ENCODE measurements at places on chromosomes 13 and 19.
A peak's percentile ranks its signal among the peaks of the same experiment; 100 is the strongest.

GRCh38 chr13:51579676-51580075, 4.6 kb upstream of the WDFY2 start:
- no peak for DNase-seq

DNA sequence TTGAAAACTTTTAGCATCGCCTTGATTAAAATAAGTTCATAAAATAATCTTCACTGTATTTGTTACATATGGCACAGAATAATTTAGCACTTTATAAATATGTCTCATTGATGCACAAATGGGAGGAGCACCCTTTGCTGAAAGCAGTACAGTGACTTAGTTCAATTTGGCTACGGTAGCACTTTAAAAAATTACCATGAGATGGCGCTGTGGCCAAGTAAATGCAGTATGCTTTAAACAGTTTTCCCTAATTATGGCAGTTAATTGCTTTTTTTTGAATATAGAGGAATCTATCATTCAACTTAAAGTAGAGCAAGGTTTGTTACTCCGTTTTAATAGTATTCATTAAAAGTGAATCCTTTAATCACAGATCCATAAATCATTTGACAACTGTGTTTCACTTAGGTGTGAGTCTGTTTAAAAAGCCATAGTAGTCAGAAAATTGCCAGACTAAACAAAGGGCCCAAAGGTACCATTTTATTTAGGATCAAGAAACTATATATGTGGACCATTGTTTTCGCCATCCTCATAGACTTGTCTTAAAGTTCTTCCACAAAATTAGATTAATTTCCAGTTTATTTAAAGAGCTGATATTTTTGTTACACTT, 34.7 kb upstream of the ESD start:
- DNase-seq = no peak

DNA sequence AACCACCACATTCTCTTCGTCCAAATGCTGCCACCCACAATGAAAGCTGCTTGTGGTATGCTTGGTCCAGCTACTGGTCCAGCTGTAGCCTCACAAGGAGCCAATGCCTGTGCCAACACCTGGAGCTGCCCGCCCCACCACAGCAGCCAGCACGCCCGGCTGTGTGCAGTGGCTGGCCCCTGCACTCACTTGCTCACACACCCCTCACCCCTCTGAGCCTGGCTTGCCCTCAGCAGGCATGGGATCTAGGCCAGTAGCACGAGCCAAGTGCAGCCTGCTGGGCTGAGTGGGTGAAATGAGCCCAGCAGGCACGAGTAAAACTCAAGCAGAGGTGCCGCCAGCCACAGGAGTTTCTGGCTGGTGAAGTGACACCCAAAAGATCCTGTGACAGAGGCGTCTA, 2096.4 kb upstream of the PCDH20 start:
- no peak for DNase-seq

DNA sequence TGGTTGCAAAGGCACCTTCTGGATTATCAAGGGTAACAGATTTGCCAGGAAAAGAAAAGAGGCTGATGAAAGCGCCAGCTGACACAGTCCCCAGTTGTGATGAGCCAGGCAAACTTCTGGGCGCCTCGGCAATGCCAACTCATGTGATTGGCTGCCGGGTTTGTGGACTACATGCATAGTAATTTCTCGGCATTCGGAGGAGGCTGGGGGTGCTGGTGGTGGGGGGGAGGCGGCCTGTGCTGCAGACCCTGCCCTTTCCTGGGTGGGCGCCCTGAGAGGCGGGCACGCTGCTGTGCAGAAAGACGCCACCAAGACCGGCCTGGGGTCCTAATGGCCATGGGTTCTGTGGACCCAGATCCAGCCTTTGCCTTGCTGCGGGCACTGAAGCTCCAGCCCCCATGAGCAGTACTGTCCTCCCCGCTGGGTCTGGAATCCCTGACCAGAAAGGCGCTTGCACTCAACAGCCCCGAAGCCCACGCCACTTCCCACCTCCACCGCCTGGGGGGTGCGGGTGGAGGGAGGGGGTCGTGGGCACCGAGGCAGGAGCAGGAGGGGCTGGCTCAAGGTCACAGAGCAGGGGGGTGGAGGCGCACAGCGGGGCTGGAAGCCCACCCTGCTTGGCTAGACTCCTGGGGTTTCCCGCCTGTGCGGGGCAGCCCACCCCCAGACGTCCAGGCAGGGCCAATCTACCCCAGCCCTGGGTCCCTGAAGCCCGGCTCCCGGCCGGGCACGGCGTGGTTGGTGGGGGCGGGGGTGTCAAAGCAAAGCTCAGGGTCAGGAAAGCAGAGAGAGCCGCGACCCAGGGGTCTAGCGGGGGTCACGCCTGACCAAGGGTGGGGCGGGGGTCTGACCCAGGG, 1.0 kb downstream of the DIRAS1 start:
- DNase-seq = no peak

GRCh38 chr13:33123066-33123859, 107.0 kb downstream of the KL start:
- DNase-seq = no peak

GRCh38 chr19:55454787-55455243, 6.6 kb downstream of the ISOC2 start:
- DNase-seq = peak; percentile 63

DNA sequence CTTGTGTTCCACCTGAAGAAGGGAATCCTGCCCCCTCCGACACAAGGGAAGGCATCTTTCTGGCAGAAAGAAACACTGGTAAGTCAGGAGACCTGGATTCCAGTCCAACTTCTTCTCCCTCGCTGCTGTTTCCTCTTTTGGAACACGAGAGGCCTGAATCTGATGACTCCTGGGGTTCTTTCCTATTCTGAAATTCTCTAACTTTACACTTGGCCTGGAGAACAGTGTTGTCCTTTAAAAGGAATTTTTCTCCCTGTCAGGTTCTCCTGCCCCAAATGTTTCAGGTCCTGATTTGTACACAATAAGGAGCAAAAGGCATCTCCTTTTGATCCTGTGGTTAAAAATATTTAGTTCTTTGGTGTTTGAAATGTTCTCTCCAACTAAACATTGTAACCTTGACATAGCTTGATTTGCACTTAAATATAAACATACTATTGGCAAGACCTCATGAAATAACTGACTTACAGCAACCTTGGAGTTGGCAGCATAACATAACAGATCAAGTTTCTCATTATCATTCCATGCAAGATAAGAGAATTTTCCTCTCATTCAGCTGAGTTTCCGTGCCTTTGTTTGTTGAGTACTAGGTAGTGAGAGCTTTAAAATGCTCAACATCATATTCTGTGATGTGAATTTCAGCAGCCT, 244.8 kb downstream of the COG6 start:
- no peak for DNase-seq

GRCh38 chr19:12843999-12844732, 5.9 kb downstream of the MAST1 start:
- no peak for DNase-seq

GRCh38 chr19:28406966-28407365, 806.0 kb downstream of the UQCRFS1 start:
- DNase-seq = no peak

- DNase-seq = peak; percentile 74
Observed at GRCh38 chr19:1513499-1514294, 878 bp upstream of the ADAMTSL5 start.

DNA sequence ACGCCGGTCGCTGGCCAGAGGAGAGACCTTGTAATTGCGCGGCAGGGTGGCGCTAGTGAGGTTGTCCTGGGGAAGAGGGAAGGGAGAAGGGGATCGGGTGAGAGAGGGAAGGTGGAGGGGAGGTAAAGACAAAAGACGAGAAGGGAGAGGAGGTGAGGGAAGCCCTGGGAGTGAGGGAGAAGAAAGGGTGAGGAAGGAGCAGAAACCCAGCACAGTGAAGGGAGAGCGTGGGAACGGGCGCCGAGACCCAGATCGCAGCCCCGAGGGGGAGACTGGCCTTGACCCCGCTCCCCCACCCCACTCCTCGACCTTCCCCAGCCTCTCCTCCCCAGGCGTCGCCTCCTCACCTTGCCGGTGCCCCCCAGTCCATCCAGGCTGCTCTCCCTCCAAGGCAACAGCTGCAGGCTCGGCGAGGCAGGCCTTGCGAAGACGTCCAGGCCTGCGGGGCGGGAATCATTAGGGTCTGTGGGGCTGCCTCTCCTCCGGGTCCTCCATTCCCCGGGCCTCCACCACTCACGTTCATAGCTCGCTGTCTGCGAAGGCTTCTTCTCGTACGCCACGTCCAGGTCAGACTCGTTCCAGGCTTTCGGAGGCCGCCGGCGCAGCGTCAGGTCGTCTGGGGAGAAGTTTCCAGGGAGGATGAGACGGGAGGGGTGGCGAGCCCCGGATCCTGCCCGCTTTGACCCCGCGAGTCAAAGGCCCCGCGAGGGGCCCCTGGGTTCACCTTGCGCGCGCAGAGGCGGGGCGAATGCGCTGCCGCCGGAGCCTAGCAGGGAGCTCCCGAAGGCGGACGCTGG, 8.8 kb downstream of the PPP1R13L start:
- no peak for DNase-seq

DNA sequence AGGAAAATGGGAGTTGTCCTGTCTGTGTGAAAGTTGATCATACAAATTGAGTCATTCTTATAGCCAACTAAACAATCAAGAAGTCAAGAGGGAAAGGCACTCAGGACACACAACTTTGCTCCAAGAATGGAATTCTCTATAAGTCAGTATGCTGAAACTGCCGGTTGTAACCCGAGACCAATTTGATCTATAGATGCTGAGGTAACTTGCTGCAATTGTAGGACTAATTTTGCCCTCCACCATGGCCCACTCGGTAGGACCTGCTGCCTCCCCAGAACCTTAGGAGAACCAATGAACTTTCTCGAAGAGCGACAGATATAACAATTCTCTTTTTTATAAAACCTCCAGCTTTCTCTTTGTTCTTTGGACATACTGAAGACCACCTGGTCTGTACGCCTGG, 157.0 kb downstream of the RNF17 start:
- DNase-seq = no peak

- no peak for DNase-seq
Observed at GRCh38 chr13:105327581-105328126, 1207.8 kb downstream of the EFNB2 start.

DNA sequence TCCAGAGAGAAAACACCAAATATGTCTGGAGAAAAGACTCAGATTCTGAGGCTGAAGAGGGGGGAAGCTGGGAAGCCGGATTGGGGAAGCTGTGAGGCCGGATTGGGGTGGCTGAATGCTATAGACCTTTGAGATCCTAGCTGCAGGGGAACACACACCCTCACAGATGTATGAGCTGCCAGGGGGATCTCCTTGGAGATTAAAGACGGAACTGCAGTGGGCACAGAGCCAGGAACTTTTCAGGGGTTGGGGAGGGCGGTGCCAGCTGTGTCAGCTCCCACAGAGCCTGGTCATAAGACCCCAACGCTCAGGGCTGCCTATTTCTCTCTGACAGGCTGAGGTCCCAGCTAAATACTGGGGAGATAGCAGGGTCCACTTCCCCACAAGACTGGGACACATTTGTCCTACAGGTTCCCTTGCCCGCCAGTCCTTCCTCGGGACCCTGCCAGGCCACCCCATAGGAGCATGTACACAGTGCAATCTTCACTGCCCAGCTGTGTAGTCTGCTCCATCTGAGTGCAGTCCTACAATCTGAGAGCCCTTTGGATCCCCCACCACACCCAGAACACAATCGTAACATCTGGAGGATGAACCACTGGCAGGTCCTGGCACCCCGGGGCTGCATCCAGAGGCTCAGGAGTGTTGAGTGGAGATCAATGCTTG, 1893.9 kb downstream of the PCDH9 start:
- no peak for DNase-seq

DNA sequence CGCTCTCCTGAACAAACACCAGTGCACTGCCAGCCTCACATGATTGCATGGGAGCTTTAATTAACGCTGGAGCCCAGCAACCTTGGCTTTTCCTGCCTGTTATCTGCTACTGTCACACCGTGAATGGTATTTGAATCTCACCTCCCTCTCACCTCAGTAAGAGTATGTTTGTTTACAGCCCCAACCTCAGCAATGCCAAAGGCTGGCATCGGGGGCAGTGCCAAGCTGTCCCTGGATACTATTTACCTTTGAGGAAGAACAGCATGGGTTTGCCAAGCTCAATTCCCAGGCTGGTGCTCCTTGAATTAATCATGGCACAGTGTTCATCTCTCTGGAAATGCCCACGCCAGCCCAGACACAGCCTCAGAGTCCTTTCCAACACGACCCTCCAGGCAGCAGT, 57.2 kb upstream of the SERPINE3 start:
- no peak for DNase-seq

- no peak for DNase-seq
Observed at GRCh38 chr13:87094646-87095045, 576.5 kb upstream of the SLITRK5 start.

DNA sequence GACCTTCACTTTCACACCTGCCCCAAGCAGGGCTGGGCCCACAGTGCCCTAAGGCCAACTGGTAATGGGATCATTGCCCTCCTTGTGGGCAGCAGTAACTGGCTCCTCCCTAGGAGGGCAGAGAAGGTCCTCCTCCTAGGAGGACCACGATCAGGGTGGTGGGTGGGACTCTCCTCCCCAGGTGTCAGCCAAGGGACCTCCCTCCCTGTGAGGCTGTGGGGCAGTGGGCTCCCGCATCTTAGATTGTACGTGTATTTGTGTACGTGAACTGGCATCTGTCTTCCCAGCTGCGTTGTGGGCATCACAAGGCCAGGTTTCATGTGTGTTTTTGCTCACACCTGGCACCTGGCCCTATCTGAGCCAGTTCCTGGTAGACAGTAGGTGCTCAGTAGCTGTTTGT, 111.8 kb downstream of the SOX1 start:
- no peak for DNase-seq

DNA sequence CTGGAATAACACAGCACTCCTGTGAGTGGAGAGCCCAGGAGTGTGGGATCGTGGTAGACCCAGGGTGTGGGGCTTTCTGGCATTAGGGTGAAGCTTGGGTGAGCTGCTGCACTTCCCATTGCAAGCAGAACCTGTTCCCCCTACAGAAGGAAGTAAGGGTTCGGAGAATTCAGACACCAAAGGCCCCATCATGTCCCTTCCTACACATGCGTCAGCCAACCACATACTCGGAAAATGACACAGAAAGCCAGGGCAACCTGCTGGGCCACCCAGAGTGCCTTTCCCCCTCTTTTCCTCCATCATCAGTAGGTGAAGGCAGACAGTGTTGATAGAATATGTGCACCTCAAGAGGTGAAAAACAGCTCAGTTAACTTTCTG, 42.9 kb downstream of the GGACT start:
- no peak for DNase-seq

DNA sequence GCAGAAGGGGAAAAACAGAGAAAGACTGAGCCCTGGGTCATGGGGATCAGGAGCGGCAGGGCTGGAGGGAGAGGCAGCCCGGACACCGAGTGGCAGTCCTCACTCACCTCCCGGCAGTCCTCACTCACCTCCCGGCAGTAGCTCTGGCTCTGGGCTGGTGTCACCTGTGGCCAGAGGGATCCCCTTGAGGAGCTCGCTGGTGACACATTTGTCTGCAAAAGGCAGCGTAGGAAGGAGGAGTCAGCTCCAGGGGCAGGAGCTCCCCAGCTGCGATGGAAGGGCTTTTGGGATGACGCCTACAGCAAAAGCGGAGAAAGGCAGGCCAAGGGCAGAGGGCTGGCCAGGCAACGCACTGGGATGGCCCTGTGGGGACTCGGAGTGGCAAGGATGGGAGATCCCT, 739 bp downstream of the EIF3G start:
- DNase-seq = no peak

All from activated T-cell treated with anti-CD3 and anti-CD28 coated beads, Interleukin-2, amount 50 U/mL, for 1 hour (primary cell).